IgD-negative memory B cell (primary cell): ENCODE measurements at places on chromosomes 1 and 21. TPM values are rescaled to one million over a fixed set of nuclear protein-coding genes. Genes with fewer than 3 reads are reported as not detected.

The BNIPL gene
- polyA plus RNA-seq: 0.13 TPM

The IRF6 gene
- 0.93 TPM for polyA plus RNA-seq

The LCE1D gene
- not detected for polyA plus RNA-seq

The NCDN gene
- polyA plus RNA-seq: 13.3 TPM

The LRP8 gene
- 0.95 TPM for polyA plus RNA-seq

The PRDM15 gene
- polyA plus RNA-seq: 5.6 TPM

The CELA3A gene
- not detected for polyA plus RNA-seq

The HSD3B1 gene
- polyA plus RNA-seq: not detected
